ENCODE measurements at places on chromosomes 11 and 22.

- DNase-seq, result peak; percentile 90
Observed at GRCh38 chr11:65574109-65574810, 1.6 kb upstream of the EHBP1L1 start.

GRCh38 chr11:3044915-3045314 is 12.3 kb downstream of the CARS1 start:
- no peak for DNase-seq

- DNase-seq, result no peak
Observed at GRCh38 chr11:7347611-7348431, 96.1 kb downstream of the SYT9 start.

GRCh38 chr22:38203090-38203810 is 1.5 kb downstream of the MAFF start:
- DNase-seq, result peak; percentile 68

DNA sequence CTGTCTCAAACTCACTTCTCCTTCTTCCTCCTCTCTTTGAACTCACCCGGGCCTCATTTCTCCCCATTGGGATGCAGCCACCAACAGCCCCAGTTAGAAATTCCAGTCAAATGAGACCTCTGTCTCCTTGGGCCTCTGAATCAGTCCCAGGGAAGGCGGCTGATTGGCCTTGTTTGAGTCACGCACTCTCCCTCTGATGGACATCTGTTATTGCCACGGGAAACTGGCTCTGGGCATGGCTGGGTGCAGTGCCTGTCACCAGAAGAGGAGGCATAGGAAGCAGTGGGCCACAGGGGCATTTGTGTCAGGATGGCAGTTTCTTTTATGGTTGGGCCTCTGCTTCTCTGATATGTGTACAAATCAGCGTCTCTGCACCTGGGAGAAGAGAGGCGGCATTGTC is 9.6 kb upstream of the WNT11 start:
- no peak for DNase-seq

DNA sequence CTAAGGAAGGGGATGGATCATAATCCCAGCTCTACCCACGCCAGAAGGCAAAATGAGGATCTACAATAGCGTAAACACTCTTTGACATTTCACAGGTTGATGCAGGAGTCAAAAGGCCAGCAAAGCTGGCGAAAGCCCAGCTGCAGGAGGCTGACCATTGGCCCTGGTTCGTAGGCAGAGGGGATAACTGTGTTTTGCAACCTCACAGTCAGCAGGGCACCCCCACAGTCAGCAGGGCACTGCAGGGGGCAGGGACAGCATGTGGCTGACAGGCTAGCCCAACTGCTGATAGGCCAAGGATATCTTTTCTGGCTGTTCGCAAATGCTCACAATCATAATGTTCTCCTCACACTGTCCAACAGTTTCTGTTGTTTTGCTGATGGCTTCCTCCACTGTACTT is 372.7 kb downstream of the BUD13 start:
- no peak for DNase-seq

- no peak for DNase-seq
Observed at GRCh38 chr11:67439321-67440228, 2.1 kb upstream of the PTPRCAP start.

- DNase-seq, result no peak
Observed at GRCh38 chr11:73999581-74000306, 9.1 kb downstream of the UCP3 start.

DNA sequence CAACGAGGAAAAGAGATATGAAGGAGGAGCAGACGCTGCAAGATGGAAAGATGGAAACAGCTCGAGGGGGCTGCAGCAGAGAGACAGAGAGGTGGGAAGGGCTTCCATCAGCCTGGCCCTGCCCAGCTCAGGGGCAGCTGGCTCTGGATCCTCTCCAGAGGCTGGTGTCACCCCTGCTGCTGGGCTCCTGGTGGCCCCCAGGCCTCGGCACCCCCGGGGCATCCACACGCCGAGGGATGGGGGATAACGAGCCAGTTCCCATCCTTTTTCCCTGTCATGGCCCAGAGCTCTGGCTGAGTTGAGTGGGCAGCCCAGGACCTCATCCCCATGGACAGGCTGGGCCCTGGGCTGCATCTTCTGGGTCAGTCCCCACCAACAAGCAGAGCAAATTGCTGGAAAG is 102.3 kb downstream of the ST3GAL4 start:
- DNase-seq, result no peak

GRCh38 chr22:39136317-39136716 is 16.2 kb downstream of the CBX7 start:
- DNase-seq, result no peak

GRCh38 chr11:117020869-117021564 is 77.2 kb downstream of the SIK3 start:
- peak; percentile 42 for DNase-seq

GRCh38 chr11:73141031-73141308 is 1.1 kb downstream of the FCHSD2 start:
- DNase-seq, result no peak

DNA sequence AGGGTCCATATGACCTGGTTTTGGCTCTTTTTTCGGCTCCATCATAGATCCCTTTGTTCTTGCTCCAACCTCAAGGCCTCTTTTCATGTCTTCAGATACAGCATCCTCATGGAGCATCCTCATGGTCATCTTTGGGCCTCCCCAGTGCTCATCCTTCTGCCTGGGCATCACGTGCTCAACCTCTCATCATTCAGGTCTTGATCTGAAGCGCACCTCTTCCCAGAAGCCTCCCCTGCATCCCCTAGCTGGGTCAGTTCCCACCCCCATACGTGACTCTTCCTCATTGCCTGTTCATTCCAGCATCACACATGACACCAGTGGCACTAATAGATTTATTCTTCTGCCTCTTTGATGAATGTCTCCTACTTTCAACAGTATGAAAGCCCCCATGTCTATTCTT is 192.2 kb downstream of the MIAT start:
- DNase-seq, result no peak

- DNase-seq, result no peak
Observed at GRCh38 chr22:28477556-28477955, 202.1 kb downstream of the TTC28 start.

DNA sequence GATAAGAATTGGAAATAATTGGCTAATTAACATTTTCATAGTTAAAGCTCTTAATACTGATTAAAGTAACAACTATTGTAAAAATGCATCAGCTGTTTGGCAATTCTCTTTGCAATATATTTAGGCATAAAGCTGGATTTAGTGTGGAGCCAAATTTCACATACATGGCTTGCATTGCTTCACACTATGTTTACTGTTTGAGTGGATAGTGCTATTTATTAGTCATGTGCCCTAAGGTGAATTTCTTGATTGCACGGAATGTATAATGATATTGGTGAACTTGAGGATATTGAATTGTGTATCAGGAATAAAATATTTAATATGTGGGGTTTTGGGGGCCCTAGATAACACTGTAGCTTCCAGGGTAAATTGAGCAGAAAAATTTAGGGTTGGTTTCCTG is 100.9 kb downstream of the AASDHPPT start:
- DNase-seq, result no peak

- no peak for DNase-seq
Observed at GRCh38 chr11:67024410-67024809, 1.5 kb downstream of the SYT12 start.

- no peak for DNase-seq
Observed at GRCh38 chr11:114912826-114913225, 234.5 kb downstream of the NXPE2 start.

DNA sequence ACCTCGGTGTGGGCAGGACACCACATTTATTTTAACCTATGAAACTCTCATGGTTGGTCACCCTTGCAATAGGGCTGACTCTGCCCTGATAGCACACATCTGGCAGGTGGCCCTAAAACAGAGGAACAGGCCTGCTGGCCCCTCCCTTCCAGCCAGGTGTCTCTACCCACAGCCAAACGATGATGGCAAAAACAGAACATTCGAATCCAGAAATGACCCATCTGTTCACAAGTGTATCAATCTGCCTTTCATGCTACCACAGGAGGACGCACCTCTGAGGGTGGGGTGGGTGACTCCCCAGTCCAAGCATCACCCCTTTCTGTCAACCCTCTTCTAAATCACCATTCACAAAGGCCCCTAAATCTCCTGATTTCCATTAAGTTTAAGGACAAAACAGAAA is 118.1 kb downstream of the ETS1 start:
- DNase-seq, result no peak

- DNase-seq, result no peak
Observed at GRCh38 chr11:15687342-15687741, 572.6 kb downstream of the INSC start.

DNA sequence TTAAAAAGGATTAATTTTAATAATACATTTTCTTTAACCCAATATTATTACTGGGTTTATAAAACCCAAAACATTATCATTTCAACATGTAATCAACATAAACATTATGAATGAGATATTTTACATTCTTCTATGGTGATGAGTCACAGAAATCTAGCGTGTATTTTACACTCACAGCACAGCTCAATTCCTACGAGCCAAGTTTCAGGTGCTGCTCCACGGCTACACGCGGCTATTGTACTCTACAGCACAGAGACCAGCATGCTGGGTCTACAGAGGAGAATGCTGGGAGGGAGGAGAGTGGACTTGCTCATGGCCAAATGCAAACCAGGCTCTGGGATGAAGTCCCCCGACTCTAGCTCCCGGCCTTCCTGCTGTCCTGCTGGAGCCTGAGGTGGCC is 72.0 kb upstream of the LMO1 start:
- no peak for DNase-seq

GRCh38 chr11:44305470-44306051 is 4.4 kb downstream of the ALX4 start:
- DNase-seq, result peak; percentile 49

- no peak for DNase-seq
Observed at GRCh38 chr22:29233277-29233877, 27.7 kb downstream of the EMID1 start.

DNA sequence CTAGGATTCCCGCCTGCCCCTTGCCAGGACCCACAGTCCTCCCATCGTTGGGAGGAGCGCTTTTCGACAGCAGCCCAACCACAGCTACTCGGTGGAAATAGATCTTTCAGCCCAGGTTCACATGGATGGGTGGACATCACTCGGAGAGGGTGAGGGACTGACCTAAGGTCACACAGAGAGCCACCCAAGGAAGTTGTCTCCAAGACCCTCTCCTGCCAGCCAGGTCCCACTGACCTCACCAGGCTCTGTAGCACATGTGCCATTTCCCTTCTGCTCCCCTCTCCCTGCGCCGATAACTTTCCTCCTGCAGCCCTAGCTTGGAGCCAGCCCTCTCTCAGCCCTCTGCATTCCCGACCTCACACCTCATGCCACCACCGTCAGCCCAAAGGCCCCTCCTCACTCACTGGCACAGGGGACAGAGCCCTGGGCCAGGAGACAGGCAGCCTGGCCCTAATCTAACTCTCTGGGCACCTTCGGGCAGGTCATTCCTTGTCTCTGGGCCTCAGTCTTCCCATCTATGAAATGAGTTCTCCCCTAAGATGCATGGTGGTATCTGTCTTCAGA is 4.7 kb downstream of the KCNJ4 start:
- no peak for DNase-seq

- DNase-seq, result no peak
Observed at GRCh38 chr22:27041745-27042310, 384.4 kb downstream of the MIAT start.

GRCh38 chr22:45912910-45913309 is 64.1 kb downstream of the WNT7B start:
- DNase-seq, result no peak

DNA sequence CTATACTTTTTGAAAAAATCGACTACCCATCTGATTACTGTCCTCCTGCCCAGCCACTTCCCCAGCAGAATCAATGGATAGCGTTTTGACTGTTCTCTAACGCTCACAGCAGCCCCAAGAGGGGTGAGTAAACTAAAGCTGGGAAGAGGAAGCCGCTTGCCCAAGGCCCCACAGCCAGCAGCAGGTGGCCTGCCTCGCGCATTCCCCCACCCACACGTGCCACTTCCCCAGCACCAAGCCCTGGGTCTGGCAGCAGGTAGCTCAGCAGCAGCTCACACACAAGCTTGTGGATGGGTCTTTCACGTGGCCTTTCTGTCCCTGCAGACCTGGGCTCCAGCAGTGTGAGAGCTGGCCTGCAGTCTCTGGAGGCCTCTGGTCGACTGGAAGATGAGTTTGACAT is 34.3 kb downstream of the TOM1 start:
- no peak for DNase-seq

DNA sequence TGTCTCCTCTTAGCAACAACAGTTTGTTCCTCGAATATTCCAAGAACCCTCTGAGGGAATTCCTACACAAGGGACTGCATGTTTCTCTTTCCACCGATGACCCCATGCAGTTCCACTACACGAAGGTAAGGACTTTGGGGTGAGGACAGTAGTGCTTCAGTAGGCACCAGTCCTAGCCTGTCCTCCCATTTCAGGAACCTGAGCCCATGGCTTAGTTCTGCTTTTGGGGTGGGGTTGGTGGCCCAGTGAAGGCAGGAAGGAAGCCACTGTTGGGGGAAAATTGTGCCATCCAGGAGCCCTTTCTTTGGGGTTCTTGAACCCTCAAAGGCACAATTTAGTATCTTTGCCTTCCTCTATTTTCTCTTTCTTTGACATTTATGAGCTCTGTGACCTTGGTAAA is 38.2 kb downstream of the RNF141 start:
- no peak for DNase-seq

GRCh38 chr11:120306519-120307242 is 18.4 kb upstream of the TLCD5 start:
- DNase-seq, result no peak

DNA sequence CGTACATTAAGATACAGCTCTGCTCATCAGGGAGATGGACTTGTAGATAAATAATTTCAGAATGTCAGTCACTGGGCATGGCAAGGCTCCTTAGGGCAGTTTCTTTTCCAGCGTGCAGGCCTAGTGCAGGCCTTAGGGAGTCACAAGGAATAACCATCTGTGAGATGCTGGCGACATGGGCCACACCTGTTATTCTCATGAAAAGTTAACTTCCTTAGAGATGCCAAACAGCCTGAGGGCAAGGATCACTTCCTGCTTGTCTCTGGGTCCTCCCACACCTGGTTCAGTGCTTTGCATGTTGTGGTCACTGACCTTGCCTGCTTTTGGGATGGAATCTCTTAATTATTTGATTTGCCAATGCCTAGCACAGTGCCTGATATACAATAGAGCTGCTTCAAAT is 70.6 kb downstream of the ST3GAL4 start:
- no peak for DNase-seq

GRCh38 chr11:16813126-16813525 is 74.7 kb downstream of the C11orf58 start:
- DNase-seq, result no peak

GRCh38 chr22:17946662-17947367 is 77.5 kb downstream of the MICAL3 start:
- no peak for DNase-seq
